ENCODE measurements at places on chromosomes 5 and 9. TPM values are rescaled to one million over a fixed set of nuclear protein-coding genes. Genes with fewer than 3 reads are reported as not detected.

SHISAL2B gene
- not detected for total RNA-seq

GHR gene
- 7.7 TPM for total RNA-seq

TMOD1 gene
- not detected for total RNA-seq

IFNK gene
- total RNA-seq, result not detected

PCDHA4 gene
- total RNA-seq, result 0.23 TPM

SPINK5 gene
- total RNA-seq, result not detected

SLIT3 gene
- 60.6 TPM for total RNA-seq

SPRY4 gene
- 22.5 TPM for total RNA-seq

PLAC8L1 gene
- total RNA-seq, result not detected

SLC38A9 gene
- total RNA-seq, result 16.3 TPM

COL23A1 gene
- total RNA-seq, result not detected

DCAF12 gene
- total RNA-seq, result 27.0 TPM

STARD4 gene
- 40.9 TPM for total RNA-seq

TAF1L gene
- not detected for total RNA-seq

GKAP1 gene
- total RNA-seq, result 0.12 TPM

HNRNPA0 gene
- 9.9 TPM for total RNA-seq

LPAR1 gene
- 87.1 TPM for total RNA-seq

IL3 gene
- not detected for total RNA-seq

KCNT1 gene
- total RNA-seq, result not detected

GARIN3 gene
- total RNA-seq, result not detected

SEMA4D gene
- 0.23 TPM for total RNA-seq

PPP1R26 gene
- 9.1 TPM for total RNA-seq

ANKRD34B gene
- total RNA-seq, result not detected

AK8 gene
- total RNA-seq, result 0.82 TPM

DPH7 gene
- total RNA-seq, result 23.5 TPM

NIPAL4 gene
- 0.26 TPM for total RNA-seq

GPR150 gene
- 0.26 TPM for total RNA-seq

PRR7 gene
- 11.8 TPM for total RNA-seq

IRX2 gene
- total RNA-seq, result 7.2 TPM

IL7R gene
- 0.47 TPM for total RNA-seq

PCDHGA9 gene
- total RNA-seq, result 1.4 TPM

TRIM14 gene
- 0.26 TPM for total RNA-seq

IFNA5 gene
- total RNA-seq, result not detected

MEIKIN gene
- total RNA-seq, result not detected

GABRA6 gene
- not detected for total RNA-seq

MYO10 gene
- total RNA-seq, result 18.0 TPM

OR1L1 gene
- not detected for total RNA-seq

TNFSF8 gene
- not detected for total RNA-seq

NSUN2 gene
- 17.5 TPM for total RNA-seq

TRPM6 gene
- total RNA-seq, result not detected
